ENCODE measurements at places on chromosomes 2 and 18.

GRCh38 chr2:1418566-1418965 lies 5.3 kb downstream of the TPO start:
- DNase-seq = no peak

DNA sequence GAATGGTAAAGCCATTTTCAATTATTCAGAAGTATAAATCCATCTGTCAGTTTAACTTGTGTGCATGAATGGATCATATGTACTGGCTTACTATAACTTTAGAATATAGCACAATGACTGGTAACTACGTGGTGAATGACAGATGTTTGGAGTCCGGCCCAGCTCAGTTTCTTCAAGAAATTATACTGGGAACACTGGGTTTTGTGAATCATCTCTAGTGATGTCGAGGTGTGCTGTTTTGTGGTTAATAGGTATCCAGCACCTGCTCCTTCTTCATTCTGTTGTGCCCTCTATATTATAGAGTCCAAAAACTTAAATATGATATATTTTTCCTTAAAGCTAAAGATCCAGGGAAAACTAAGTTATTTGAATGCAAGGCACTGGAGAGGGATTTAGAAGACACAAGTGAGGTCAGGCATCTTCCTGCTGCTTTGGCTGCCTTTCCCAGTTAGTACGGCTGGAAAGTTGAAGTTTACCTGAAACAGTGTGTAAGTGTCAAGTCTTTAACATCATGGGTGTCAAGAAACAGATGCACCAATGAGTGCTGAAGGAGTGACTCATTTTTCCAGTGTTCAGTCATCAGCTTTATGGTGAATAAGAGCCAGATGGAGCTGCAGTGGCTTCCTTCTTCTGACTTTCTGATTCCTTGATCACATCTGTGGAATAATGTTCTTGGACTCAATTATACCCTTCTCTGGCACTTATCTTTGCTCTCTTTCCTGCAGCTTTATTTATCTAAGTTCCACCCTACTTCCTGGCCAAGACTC lies 1079.5 kb upstream of the CELF4 start:
- DNase-seq = no peak

DNA sequence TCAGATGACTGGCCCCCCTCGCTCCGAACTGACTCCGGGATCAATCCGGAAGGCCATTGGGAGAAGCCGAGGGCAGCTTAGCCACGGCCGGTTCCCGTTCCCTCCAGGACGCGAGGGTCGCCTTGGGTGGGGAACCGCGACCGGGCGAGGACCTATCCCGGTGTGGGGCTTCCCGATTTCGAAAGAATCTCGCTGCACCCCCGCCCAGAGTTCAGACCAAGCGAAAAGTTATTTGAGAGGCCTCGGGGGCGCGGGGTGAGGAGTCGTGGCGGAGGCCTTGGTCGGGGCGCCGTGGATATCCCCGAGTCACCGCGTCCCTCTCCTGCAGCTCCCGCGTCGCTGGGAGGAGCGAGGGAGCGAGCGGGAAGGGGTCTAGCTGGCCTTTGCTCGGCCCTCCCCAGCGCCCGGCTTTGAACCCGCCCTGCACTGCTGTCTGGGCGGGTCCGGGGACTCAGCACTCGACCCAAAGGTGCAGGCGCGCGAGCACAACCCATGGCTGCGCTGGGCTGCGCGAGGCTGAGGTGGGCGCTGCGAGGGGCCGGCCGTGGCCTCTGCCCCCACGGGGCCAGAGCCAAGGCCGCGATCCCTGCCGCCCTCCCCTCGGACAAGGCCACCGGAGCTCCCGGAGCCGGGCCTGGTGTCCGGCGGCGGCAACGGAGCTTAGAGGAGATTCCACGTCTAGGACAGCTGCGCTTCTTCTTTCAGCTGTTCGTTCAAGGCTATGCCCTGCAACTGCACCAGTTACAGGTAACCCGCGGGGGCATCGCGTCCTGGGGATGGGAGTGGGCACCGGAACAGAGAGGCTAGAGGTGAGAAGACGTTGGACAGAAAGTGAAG lies at the start of gene CYP27A1:
CYP27A1 (plus strand) TSS at position 457 of the 837 bp plus-strand sequence; CDS start at position 493, 36 bp downstream.
- DNase-seq = no peak

DNA sequence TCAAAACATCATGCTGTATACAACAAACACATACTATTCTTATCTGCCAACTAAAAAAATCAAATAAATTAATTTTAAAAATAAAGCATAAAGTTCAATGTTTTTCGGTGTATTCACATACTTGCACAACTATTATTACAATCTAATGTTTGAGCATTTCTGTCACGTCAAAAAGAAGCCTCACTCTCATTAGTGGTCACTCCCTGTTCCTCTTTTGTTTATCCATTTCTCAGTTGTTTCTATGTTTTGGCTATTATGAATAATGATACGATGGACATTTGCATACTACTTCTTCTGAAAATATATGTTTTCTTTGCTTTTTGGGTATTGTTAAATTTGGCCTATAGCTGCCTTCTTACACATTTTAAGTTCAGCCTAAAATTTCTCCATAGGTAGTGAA lies 773.0 kb upstream of the HS6ST1 start:
- DNase-seq = no peak

DNA sequence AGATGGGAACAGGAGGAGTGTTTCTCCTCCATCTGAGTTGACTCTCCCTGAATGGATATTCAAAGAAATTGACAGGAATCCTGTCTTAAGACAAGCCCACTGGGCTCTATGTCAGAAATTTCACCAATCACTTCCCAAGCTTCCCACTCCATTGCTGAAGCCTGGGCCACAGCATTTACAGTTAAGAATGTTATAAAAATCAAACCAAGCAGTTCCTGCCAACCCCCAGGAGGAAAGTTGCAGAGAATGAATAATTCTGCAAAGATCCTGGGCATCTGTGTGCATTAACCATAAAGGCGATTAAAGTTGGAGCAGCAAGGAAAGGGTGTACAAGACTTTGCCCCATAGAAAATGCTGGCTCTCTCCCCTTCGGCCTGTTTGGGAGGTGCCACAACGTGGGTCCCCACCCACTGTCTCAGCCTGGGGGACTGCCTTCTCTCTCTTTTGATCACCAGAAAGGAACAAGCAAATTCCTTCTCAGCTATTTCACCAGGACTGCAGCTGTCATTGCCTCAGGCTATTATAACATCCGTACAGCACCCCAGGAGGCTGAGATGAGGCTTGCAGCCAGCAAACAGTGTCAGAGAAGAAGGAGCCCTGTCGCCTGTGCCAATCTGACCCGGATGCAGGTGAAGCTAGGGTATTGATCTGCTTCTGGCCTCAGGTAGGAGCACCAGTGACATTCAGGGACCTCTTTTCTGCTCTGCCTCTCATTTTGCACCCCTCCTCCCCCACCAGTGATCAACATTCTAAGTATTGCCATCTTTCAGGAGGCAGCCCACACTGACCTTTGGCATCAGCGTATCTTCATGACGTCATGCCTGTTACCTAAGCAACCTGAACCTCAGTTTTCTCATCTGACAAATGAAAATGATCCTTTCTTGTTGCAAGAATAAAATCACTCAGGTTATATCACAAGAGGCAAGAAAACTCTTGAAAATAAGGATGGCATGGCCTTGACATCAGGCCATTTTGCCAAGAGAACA lies 219.0 kb downstream of the SH3BP4 start:
- DNase-seq = no peak

- no peak for DNase-seq
Observed at GRCh38 chr2:200702646-200703118, 109.0 kb upstream of the BZW1 start.

DNA sequence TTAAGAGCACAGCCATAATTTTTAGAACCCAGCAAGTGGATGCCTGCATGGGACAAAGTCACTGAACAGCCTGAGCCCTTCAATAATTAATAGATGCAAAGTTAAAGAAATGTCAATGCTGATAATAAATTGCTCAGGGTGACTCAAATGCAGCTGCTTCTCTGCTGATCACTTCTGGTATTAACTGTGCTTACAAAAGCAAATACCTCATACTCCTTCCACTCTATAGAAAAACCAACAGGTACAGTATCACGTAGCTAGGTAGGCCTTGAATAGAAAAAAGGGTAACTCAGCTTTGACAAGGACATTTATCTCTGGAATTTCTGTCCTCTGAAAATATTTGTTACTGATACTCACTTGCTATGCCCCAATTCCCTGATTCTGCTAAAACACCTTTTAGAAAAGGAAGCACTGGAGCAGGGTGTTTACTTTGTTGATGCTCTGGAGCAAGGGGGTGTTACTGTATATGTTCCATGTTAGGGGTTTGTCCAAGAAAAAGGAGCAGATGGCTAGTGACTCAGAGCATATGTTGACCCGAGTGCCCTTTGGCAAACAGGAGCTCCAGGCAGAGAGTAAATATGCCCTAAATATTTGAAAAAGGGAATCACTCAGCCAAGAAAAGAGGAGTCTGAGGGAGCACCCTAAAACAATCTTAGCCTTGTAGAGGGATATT lies 59.1 kb upstream of the RTN4 start:
- DNase-seq = no peak

- DNase-seq = no peak
Observed at GRCh38 chr2:55807900-55808299, 114.3 kb upstream of the PNPT1 start.

DNA sequence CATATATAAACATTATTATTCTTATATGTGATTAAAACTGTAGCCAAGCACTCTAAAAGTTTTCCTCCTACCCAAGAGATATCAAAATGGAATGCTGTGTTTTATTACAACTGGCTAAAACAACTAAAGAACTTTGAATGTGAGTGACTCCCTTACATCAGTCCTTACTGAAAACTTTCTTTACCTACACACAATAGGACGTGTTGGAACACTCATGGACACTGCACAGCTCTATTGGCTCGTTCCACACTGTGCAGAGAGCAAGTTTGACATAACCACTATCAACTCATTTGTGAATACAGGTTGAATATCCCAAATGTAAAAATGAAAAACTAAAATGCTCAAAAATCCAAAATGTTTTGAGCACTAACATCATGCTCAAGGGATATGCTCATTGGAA lies 650.6 kb downstream of the SLC4A3 start:
- DNase-seq = no peak

- no peak for DNase-seq
Observed at GRCh38 chr2:19543663-19544383, 185.4 kb upstream of the OSR1 start.

DNA sequence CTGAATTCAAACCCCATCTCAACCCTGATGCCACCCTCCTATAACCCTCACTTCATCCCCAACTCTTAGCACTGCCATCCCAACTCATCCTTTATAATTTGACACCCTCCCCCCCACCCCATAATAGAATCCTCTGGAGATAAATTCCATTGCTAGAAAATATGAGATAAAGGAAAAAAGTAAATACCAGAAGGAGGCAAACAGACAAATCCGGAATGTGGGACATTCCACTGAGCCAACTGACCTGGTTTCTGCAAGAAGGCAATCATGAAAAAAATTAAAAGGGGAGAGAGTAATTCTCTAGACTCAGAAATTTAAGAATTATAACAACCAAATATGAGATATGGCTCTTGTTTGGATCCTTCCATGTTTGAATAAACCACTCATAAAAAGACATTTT lies 132.4 kb downstream of the CYP26B1 start:
- DNase-seq = no peak

GRCh38 chr18:34600874-34601656 lies 109.0 kb upstream of the DTNA start:
- no peak for DNase-seq
